ENCODE measurements at places on chromosomes 6 and 20.
A peak's percentile ranks its signal among the peaks of the same experiment; 100 is the strongest.

- no peak for DNase-seq
These were observed 1.0 kb downstream of the TRERF1 start for GRCh38 chr6:42450477-42451332.

DNA sequence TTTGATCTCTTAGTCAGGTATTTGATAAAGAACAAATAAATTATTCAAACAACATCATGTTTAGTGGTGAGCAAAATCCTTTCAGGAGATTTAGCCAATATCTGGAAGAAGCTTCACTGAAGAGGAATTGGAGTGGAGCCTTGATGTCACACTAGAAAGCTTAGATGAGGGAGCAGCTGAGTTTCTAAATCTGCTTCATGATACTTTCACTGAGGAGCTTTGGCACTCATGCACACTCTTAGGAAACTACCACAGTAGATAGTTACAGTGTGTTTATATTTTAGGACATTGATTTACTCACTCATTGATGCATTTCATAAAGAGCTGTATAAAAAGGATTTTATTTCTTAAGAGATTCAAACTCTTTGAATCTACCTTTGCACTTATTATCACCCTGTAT, 366.2 kb upstream of the BTBD3 start:
- no peak for DNase-seq

DNA sequence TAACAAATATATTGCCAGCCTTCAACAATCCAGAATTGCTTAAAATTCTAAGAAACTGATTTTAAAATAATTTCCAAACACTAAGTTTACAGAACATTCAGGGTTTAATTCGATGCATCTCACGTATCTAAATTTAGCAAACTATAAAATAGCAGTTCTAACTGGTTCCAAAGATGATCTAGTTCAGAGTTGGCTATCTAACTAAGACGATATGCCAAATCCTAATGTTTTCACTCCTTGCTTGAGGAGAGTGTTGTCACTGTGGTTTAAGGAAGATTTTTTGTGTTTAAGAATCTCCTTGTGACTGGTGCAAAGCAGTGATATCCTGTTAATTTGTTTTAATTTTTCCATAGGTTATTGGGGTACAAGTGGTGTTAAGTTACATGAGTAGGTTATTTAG, 311.5 kb upstream of the ID4 start:
- DNase-seq, result no peak

DNA sequence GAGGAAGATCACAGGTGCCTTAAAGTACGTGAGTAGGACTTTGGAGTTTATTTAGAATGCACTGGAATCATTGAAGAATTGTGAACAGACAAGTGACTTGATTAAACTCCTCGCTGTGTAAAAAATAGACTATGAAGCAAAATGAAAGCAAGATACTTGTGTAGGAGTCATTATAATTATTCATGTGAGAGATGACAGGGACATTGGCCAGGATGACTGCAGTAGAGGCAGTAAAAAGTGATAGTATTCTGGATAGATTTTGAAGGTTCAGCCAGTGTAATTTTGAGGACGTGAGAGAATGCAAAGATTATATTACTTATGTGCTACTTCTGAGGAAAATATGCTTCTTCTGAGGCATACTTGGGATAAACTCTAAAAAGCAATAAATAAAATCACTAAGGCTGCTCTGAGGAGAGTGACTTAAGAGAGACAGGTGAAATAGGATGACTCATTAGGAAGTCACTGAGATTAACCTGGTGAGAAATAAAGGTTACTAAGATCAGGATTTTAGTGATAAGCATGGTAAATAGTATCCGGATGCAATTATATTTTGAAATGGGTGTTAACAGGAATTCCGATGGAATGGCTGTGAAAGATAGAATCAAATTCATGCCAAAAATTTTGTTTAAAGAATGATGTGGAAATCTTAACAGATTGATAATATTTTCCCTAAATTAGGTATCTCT, 202.0 kb downstream of the CENPW start:
- no peak for DNase-seq

- no peak for DNase-seq
These were observed 64.1 kb downstream of the KIZ start for GRCh38 chr20:21189761-21190523.

DNA sequence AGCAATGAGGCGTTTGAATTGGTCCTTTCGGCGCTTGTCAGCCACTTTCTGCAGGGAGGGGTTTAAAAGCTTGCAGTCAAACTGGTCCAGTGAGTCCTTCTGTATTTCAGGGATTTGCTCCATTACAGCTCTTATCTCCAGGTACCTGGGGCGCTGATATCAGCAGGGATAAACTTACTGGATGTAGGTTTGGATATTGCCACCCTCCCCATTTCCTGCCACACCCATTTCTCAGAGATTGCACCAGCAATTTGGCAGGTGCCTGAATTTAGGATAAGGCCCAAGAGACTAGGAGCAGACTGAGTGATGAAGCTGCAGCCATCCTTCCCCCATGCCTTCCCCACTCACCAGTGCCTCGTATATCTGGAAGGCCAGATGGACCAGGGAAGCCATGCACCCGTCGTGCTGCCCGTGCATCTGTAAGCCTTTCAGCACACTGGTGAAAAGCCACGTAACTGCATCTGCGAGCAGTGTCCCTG, 7.6 kb downstream of the POLR1C start:
- no peak for DNase-seq

DNA sequence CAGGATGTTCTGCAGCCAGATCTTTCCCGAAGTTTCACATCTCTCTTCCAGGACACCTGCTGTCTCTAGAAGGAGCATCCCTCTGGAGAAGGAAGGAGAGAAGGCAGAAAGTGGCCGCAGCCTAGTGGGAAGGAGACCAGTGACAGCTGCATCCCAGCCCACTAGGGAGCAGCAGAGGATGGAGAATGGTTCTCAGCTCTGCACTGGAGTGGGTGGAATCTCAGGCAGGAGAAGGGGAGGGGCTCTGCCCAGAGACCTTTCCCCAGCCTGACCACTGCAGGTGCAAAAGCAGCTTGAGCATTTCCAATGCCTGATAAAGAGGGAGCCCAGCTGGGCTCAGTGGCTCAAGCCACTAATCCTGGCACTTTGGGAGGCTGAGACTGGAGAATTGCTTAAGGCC, 32.3 kb downstream of the NCR2 start:
- DNase-seq, result peak; percentile 48

DNA sequence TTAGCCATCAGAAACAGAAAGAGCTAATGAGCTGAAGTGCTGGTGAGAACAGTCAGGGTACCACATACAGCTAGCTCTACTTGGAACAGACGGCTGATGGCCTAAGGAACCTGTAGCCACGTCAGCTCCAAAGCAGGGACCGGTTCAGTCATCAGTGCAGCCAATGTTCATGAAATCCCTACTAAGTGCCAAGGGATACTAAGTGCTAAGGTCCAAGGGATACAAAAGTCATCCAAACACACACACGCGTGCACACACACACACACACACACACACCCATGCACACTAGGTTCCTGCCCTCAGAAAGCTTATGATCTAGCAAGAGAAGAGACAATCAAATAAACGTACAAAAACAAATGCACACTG, 53.6 kb downstream of the MAP3K5 start:
- DNase-seq, result no peak

DNA sequence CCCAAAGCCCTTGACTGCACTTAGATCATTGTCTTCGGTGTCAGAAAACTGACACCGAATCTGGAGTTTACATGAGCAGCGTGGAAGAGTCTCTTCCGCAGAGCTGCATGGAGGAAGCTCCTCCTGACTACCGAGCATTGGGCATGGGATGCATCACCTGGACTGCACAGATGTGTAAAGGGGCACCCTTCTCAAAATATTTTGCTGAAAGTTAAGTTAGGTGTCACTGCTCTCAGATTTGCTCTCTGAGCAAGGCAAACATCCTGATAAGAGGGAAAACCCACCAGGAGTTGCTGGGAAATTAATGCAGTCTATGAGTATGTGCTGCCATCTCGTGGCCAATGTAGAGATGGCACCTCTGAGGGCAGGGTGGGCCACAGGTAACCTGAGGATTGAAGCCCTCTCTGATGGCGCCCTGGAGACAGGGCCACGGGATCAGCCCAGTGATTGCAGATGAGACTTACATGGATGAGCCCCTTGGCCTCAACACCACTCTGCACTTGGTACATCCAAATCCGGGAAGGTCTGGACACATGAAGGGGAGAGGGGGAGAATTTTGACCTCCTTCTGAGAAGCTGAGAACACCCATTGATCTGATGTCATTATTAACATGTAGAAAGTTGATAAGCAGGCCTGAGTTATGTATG, 129.9 kb downstream of the LPA start:
- peak; percentile 63 for DNase-seq

DNA sequence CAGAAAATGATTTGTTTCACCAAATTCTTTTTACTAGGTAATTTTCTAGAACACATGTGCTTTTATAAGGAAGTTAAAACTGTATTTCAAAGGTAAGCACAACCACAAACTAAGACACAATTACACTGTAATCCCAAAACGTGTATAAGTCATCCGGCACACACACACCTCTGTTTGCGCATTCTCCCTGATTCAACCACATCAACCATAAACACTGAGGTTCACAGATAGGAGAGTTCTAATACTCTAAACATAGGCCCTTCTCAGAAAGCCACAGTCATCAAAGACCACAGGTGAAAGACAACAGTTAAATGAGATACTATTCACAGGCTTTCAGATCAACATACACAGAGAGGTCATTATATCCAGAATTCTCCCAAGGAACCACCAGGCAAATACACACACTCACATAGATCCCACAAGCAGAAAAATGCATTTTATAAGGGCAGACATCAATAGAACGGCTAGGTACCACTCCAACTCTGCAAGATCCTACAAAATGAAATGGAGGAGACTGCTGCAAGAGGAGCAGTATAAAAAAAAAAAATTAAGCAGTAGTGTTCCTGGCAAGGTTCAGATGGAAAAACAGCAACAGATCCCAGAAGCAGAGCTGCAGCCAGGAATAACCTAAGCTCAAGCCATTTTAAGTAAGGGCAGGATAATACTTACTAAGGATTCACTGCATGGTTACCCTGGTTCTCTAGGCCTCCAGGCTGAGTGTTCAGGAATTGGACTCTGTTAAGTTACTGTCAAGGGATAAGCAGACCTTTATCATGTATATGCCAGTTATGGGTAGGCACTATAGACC, 6.6 kb upstream of the FBXO9 start:
- DNase-seq, result no peak

GRCh38 chr6:514396-514978, 122.9 kb downstream of the IRF4 start:
- no peak for DNase-seq

DNA sequence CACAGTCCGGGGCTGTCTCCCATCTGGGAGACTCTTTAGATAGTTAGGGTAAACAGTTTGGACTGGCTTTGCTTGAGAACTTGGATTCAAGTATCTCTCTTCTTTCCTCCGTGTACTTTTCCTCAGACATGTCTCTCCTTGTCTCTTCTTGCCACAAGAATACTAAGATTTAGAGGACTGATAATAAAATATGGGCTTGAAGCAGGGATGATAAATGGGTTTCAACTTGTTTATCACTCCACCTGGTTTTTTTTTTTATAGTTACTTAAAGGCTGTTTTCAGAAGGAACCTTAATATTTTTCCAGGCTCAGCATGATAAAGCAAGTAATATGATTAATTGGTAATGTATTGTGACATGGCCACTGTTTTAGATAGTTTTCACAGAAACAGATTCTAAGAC, 40.9 kb upstream of the KIF13A start:
- no peak for DNase-seq

DNA sequence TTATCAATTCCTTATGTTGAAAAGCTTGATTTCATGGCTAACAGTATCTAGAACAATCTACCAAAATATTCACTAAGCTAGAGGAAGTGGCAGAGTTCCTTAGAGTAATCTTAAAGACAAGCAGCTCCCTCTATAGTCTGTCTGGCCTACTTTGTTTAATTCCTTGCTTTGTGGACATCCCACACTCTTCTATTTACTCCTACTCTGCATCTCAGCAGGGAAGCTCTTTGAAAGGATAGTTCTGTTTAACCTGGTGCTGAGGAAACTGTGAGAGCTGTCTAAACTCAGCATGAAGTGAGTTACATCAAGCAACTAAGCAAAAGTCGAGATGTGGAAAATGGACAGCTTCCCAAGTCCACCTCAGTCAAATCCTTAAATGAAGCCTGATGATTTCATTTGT, 4.3 kb downstream of the REV3L start:
- peak; percentile 59 for DNase-seq

DNA sequence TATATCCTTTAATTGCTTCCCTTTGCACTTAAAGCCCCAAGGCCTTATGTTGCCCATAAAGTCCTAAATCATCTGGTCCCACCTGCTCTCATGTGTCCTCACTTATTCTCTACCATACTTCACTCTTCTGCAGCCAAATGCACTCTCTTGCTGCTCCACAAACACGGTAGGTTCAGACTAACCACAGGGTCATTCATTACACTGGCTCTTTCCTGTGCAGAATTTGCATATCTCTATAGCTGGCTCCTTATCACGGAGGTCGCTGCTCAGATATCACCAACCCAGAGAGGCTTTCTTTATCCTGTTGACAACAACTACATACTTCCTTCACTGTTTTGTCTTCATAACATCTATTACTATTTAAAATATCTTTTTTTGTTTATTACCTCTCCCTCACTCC, 86.8 kb downstream of the MOXD1 start:
- DNase-seq, result no peak

DNA sequence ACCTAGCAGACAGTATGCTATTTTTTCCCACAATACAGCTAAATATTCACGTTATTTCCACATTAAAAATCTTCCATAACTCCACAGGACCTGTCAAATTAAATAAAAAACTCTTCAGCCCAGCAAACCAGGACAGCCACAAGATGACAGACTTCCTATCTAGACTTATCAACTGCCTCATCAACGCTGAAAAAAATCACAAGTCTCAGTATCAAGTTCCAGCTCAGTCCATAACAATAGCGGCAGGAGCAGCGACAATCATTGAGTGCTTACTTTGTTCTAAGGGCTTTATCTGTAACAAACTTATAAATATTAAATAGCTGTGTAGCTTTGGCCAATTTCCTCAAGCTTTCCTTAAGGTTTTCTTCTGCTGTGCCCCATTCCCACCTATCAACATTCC, 24.7 kb downstream of the RCAN2 start:
- no peak for DNase-seq

- DNase-seq, result peak; percentile 71
These were observed 560 bp downstream of the YTHDF1 start for GRCh38 chr20:63215101-63216040.

- no peak for DNase-seq
These were observed 10.0 kb upstream of the HBS1L start for GRCh38 chr6:135064586-135064985.

- DNase-seq, result peak; percentile 67
These were observed 7.5 kb downstream of the CCM2L start for GRCh38 chr20:32017711-32018251.

- DNase-seq, result no peak
These were observed 28.3 kb upstream of the RIPPLY2 start for GRCh38 chr6:83824831-83825230.

DNA sequence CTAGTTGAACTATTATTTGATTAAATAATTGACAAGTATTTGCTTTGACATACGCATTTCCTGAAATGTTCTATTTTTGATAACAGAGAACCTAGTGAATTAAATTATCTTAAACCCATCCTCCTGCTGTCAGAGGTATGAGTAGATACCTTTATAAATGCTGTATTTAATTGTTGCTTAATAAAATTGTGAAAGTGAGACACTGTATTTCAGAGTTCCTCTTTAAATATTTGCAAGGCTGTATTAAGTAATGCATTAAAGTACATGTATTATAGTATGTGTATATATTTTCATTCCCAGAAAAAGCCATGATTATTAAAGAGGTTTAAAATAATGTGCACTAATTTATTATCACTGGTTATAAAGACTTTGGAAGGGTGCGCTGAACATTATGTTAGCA, 483.8 kb downstream of the TFAP2B start:
- no peak for DNase-seq
